Nasal cavity respiratory epithelium epithelial cell of viscerocranial mucosa (primary cell): ENCODE measurements at places on chromosomes 5 and 9. TPM values are rescaled to one million over a fixed set of nuclear protein-coding genes. Genes with fewer than 3 reads are reported as not detected.

Gene ARID3C
- 0.34 and 0.50 TPM in 2 replicates for total RNA-seq

Gene GAS1
- total RNA-seq = 0.34 and 3.8 TPM in 2 replicates

Gene TAF11L7
- total RNA-seq = not detected in 2 replicates

Gene OSMR
- total RNA-seq = 84.1 and 161 TPM in 2 replicates

Gene TNFSF15
- total RNA-seq = 0.34 and 2.8 TPM in 2 replicates

Gene CORO2A
- total RNA-seq = 35.5 and 45.8 TPM in 2 replicates

Gene CCL27
- 0.21 and 0.34 TPM in 2 replicates for total RNA-seq

Gene CCL28
- 1.0 and 8.0 TPM in 2 replicates for total RNA-seq

Gene PRRT1B
- total RNA-seq = not detected in 2 replicates

Gene FBXW11
- total RNA-seq = 83.4 and 97.0 TPM in 2 replicates

Gene ZNG1F
- total RNA-seq = 11.6 and 21.6 TPM in 2 replicates

Gene MYMK
- not detected in 2 replicates for total RNA-seq

Gene FAM120AOS
- 47.3 and 55.7 TPM in 2 replicates for total RNA-seq

Gene CCDC192
- not detected in 2 replicates for total RNA-seq

Gene PCDHA1
- total RNA-seq = under 0.01 TPM in 1 of 2 replicates, not detected in the other

Gene CDH6
- total RNA-seq = under 0.01 and 0.14 TPM in 2 replicates

Gene CAMLG
- 24.3 and 32.8 TPM in 2 replicates for total RNA-seq

Gene AQP7
- 0.07 TPM in 1 of 2 replicates, not detected in the other for total RNA-seq

Gene C9
- total RNA-seq = not detected in 2 replicates

Gene PCSK1
- under 0.01 TPM in 2 replicates for total RNA-seq

Gene LRRC26
- total RNA-seq = 2.1 TPM in 1 of 2 replicates, not detected in the other

Gene RXFP3
- total RNA-seq = not detected in 2 replicates

Gene CFAP90
- total RNA-seq = not detected in 2 replicates

Gene SHLD3
- 3.1 and 5.8 TPM in 2 replicates for total RNA-seq

Gene NXNL2
- total RNA-seq = under 0.01 and 0.07 TPM in 2 replicates
